NCI-H1417 treated with DMSO at 0.1 percent for 48 hours (cell line): ENCODE measurements at places on chromosomes 6 and 20.

- DNase-seq, result no peak
Observed at GRCh38 chr6:41940759-41941279, 789 bp downstream of the CCND3 start.

DNA sequence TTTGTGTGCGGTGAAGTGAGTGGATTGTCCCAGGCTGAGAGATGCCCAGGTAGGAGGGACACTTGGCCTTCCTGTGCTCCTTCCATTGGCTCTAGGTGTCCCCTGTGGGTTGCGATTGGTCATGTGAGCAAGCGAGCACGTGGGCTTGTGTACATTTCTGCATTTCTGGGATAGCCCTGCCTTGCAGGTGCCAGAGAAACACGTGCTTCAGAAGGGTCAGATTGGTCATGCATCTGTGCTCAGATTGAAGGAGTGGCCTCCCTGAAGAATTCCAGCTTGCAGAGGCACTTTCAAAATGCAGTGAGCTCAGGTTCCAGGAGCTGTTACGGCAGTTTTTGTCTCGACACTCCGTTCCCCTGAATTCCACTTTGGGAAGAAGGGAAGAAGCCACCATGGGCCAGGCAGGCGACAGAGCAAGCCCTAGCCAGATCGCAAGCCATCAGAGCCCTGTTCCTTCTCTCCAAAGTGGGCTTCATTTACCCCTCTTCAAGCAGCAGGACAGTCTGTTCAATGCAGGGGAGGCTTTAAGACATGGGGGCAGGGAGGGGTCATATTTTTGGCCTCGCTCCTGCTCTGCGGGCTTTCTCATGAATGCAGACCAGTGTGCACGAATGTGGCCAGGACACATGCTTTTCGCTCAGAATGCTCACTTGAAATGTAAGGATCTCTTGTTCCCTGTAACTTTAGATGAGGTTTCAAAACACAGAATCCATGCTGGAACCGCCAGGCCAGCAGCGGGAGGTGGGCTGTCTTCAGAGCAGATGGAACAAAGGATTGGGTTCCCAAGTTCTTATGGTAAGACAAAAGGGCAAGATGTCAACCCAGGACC is 78.6 kb upstream of the AKAP12 start:
- DNase-seq, result no peak

- DNase-seq, result no peak
Observed at GRCh38 chr6:30386166-30386565, 41.2 kb downstream of the RPP21 start.

GRCh38 chr6:147677647-147678046 is 169.2 kb downstream of the SAMD5 start:
- DNase-seq, result no peak

GRCh38 chr20:64106435-64106961 is 867 bp downstream of the NPBWR2 start:
- DNase-seq, result no peak

DNA sequence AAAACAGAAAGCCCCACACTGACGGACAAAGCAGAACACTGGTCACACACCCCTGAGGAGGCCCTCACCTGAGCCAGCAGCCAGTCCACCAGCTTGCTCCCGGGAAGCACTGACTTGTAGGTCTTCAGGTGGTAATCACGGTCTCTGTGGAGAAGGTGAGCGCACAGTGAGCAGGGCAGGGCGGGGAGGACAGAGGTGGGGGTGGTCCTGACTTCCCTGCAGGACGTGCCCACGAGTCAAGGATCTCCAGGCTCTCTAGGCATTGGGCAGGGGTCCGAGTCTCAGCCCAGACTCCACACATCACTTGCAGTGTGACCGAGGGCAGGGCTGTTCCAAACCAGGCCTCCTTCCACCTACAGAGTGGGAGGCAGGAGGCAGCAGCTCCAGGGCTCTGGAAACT is 151.7 kb downstream of the PREX1 start:
- DNase-seq, result no peak

- DNase-seq, result no peak
Observed at GRCh38 chr6:5300206-5300764, 39.0 kb downstream of the FARS2 start.

DNA sequence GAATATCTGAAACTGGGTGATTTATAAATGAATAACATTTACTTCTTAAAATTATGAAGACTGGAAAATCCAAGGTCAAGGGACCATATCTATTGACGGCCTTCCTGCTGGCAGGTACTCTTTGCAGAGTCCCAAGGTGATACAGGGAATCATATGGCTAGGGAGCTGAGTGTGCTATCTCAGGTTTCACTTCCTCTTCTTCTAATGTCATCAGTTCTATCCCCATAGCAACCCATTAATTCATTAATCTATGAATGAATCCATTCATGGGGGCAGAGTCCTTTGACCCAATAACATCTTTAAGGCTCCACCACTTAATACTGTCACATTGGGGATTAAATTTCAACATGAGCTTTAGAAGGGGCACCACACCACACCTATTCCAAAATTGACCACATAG is 772.0 kb downstream of the HACE1 start:
- DNase-seq, result no peak

GRCh38 chr6:35718911-35719381 is 17.9 kb upstream of the ARMC12 start:
- DNase-seq, result no peak

DNA sequence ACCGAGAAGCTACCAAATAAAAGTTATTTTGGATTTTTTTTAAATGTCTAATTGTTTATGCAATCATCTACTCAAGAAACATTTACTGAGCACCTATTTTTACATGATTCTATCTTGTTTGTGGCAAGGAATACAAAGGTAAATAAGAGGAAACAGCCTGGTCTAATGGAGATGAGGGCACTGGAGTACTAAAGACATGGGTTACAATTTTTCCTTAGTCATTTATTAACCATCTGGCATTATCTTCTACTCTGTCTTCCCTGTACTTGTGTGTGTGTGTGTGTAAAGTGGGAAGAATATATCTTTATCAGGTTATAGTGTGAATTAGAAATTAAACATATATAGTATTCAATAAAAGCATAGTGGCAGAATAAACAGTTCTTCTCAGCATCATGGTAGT is 455.5 kb upstream of the FLRT3 start:
- no peak for DNase-seq

- DNase-seq, result no peak
Observed at GRCh38 chr20:25054096-25054820, 3.7 kb downstream of the ACSS1 start.

DNA sequence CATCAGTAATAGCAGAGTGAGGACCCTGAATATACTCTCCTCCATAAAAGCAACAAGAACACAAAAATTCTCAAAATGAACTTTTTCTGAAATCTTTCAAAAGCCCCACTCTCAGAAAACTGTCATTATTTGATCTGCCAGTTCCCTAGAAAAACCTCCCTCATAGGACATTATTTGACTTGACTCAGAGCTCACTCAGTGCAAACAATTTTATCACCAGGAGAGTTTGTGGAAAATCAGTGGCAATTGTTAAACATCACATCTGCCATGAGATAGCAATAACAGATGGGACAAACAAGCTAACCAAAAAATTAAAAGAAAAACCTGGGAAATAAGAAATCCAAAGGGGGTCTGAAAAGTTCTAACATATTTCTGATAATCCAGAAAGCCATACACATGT is 100.0 kb downstream of the ATG5 start:
- no peak for DNase-seq

GRCh38 chr6:32968867-32969684 is 682 bp downstream of the BRD2 start:
- no peak for DNase-seq

GRCh38 chr6:72702421-72702820 is 80.6 kb downstream of the KCNQ5 start:
- DNase-seq, result no peak

- no peak for DNase-seq
Observed at GRCh38 chr6:18835976-18836375, 448.8 kb downstream of the RNF144B start.

GRCh38 chr20:2692886-2693285 is 306 bp downstream of the EBF4 start:
- no peak for DNase-seq
